ENCODE measurements at places on chromosomes 12 and 14.

- DNase-seq = peak; percentile 83
Observed at GRCh38 chr14:99195602-99196309, 76.2 kb downstream of the BCL11B start.

GRCh38 chr12:95202691-95203486 lies 14.4 kb downstream of the FGD6 start:
- DNase-seq = no peak

DNA sequence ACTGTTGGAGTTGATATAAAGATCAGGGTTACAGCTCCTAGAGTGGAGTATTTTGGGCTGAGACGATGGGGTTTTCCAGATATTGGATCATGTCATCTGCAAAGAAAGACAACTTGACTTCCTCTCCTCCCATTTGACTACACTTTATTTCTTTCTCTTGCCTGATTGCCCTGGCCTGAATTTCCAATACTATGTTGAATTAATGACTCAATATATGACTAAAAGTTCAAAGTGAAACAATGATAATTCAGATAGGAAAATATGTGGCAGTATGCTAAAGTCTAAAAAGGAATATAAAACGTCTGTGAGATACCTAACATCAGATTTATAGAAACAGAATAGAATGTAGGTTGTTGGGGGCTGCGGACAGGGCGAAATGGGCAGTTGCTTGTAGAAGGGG lies 72.2 kb downstream of the BHLHE41 start:
- DNase-seq = no peak

GRCh38 chr12:64992641-64993040 lies 128.5 kb downstream of the WIF1 start:
- DNase-seq = peak; percentile 4

DNA sequence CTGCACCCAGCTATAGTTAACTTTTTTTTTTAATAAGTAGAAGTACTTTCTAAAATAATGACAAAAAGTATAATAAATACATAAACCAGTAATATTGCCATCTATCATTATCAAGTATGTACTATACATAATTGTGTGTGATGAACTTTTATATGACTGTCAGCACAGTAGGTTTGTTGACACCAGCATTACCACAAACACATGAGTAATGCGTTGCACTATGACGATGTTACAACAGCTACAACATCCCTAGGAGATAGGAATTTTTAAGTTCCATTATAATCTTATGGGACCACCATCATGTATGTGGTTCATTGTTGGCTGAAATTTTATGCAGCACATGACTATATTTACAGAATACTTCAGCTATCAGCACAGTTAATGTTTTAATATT lies 62.9 kb upstream of the VSX2 start:
- no peak for DNase-seq

All from kidney (tissue), 22 donors.